Fibroblast of skin of abdomen (primary cell): ENCODE measurements at places on chromosomes 13 and 19.

DNA sequence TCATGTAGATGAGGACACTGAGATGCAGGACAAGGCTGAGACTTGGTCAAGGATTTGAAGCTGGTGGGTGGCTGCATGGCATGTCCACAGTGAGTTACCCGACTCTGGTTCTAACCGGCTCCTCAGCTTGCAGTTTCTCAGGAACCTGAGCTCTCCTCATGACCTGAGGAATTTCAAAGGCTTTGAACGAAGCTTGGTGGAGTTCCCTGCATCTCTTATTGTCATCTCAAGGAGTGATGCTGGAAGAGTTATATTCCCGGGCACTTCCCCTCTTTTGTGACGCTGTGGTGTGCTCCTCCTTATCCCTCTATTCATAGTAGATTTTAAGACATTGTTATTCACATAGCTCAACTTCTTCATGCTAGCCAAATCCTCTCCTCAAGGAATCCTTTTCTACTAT, 500.1 kb upstream of the HTR2A start:
- no peak for DNase-seq

DNA sequence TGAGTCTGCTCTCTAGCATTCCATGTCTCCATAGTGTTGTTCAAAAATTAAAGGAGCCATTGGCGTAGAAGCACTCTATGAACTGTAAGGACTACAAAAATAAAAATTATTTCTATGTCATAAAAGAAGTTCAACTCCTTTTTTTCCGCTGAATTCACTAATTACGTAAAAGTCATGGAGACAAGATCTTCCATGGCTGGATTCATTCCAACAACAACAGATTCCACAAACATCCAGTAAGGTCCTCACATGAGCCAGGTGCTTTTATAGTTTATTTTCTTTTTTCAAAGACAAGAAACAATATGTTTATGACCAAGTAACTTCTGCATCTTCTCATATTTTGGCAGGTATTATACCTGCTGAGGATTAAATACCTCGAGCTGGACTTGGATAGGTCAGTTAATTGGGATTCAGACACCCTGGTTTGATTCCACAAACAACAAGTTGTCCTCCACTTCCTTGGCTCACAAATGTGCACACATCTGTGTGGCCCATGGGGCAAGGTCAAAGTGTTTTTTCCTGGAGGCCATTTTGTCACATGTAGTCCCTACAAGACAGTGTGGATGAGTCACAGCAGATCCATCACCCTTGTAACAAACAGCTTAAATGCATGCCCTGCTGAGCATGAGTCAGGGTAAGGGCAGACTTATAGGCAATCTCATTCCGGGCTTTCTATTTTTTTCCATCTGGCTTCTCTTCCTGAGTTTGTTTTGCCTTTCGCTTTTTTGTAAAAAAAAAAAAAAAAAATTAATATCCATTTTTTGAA, 475.6 kb downstream of the COG6 start:
- no peak for DNase-seq

DNA sequence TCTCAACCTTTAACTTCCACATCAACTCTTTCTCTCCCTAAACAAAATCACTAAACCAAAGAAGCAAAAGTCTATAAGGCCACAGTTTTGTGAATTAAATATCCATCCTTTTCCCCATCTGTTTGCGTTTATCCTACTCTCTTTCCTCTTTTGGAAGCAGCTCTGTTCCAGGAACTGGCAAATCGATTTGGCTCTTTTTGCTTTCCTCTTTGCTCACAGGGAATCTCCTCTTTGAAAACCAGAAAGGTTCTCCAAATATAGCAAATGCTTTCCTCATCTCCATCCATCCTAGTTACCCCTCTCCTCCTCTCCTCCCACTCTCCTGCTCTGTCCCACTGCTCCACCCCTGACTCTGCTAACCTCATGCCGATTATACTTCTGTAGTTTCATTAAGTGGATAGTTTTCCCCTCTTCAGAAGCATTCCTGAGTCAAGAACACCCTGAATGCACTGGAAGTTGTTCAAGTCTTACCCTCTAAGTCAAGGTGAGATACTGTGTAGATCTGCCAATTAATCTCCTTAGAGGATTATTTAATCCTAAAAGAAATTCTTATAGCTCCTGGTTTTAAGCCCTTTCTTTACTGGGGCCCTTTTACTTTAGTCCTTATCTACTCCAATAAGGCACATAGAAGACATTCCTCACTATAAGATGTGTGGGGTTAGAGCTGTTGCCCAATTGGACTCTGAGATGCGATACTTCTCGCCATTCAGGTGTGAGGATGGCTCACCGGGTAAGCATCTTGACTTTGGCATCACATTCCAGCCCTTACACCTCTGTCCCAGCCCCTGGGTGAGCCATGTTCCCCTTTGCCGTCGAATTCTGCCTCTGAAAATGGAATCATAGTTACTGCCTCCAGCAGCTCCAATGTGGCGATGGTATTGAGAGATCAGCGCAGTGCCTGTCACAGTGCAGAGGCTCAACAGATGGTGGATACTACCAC, 67.6 kb downstream of the COL4A2 start:
- no peak for DNase-seq

DNA sequence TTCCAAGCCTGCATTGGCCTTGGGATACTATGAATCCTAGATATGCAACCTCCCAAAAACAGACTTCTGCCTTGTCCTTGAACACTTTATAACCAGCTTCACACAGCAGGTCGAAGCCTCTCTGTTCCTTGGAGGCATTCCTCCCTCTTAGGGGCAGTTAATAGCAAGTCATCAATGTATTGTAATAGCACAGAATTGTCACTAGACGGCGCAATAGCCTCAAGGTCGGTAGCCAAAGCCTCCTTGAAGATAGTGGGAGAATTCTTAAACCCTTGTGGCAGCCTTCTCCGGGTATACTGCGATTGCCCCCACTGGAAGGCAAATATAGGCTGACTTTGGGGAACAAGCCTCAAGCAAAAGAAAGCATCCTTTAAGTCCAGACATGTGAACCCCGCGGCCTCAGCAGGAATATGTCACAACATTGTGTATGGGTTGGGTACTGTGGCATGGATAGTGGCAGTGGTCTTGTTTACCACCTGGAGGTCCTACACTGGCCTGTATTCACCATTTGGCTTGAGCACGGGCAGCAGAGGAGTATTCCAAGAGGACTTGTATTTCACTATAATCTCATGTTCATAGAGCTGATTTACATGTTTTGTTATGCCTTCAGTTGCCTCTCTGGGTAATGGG, 61.1 kb downstream of the ZNF431 start:
- DNase-seq, result no peak

GRCh38 chr19:6772028-6772865, at the start of gene VAV1:
VAV1 (plus strand) TSS chr19:6772708; CDS start chr19:6772808, 100 bp downstream.
- DNase-seq, result no peak

DNA sequence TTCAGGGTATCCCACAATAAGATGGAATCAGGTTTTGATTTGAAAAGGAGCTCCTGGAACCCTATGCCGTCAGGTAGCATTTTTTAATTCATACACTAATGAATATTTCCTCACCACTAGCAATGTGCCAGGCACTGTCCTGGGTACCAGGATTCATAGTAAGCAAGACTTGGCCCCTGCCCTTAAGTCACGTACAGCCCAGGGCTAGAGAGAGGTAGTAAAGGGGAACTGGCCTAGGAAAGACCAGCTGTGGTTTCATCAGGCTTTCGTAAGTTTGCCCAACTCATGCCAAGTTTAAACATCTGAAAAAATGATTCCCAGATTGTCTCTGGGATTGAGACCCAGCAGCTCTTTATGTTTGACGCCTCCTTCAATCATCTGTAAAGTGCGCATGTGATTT, 45.9 kb upstream of the AMER2 start:
- no peak for DNase-seq

DNA sequence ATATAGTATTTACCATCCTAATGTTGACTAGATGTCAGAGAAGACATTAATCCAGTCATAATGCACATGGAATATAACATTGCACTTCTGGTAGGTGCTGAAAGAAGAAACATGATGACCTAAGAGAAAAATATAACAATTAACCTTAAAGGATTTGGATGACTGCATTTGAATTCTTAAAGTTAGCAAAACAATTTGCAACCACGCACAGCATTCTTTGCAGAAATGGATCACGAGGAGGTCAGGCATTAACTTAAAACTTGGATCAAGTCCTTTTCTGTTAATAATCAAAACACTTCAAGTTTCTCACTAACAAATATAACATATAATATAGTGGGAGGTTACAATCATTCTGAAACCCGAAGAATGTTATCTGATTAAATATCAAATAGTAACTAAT, 525.0 kb upstream of the SLITRK6 start:
- no peak for DNase-seq

DNA sequence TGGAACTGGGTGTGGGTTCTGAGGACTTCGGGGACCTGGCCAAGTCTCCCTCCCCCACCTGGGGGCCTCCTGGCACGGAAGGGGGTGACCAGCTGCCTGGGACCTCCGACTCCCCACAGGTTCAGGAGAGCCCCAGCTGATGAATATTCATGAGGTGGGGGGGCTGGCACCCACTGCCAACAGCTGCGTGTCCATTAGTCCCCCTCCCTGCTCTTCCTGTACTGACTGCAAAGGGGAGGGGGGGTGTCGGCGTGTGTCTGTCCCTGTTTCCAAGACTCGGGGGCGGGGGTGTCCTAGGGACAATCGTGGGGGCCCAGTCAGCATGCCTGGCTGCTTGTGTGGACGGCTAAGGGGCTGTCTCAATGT, 10.6 kb upstream of the NFIX start:
- DNase-seq, result no peak

DNA sequence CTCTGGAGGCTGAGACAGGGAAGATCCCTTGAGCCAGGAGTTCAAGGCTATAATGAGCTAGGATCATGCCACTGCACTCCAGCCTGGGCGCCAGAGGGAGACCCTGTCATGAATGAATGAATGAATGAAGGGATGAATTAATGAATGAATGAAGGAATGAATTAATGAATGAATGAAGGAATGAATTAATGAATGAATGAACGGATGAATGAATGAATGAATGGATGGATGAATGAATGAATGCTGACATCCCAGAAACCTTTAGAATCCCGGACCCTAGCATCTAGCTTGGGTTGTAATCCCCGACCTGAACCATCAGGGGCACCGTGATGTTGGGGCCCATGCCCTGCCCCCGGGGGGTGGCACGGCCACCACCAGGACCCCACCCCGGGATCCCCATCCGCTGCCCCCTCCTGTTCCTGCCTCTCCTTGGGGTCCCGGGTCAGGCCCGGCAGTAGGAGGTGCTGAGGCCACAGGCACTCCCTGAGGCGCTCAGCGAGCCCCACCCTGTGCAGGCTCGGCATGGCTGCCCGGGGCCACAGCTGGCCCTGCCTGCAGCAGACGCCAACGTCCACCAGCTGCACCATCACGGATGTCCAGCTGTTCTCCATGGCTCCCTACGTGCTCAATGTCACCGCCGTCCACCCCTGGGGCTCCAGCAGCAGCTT, 3.4 kb downstream of the EBI3 start:
- no peak for DNase-seq

GRCh38 chr19:11639245-11639601, 41.9 kb downstream of the ZNF627 start:
- no peak for DNase-seq

DNA sequence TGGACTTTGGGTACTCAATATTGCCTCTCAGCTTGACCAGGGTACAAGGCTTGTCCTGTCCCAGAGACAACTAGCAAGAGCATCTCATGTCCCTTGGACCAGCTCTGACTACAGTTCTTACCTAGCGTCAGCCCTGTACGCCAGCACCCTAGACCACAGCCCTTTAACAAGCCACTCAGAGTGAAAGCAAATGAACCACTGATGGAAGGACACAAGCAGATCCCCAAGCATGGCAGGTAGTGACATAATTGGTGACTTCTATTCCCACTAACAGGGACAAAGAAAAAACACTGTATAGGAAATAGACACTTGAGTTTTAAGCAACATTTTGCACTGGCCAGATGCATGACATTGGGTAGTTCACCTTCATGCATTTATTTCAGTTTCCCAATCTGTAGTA, 8.8 kb upstream of the LRCH1 start:
- DNase-seq, result no peak

GRCh38 chr13:95793018-95793555, 116.1 kb downstream of the DNAJC3 start:
- DNase-seq, result no peak

GRCh38 chr13:111216166-111216960, 101.3 kb downstream of the ARHGEF7 start:
- peak; percentile 45 for DNase-seq

DNA sequence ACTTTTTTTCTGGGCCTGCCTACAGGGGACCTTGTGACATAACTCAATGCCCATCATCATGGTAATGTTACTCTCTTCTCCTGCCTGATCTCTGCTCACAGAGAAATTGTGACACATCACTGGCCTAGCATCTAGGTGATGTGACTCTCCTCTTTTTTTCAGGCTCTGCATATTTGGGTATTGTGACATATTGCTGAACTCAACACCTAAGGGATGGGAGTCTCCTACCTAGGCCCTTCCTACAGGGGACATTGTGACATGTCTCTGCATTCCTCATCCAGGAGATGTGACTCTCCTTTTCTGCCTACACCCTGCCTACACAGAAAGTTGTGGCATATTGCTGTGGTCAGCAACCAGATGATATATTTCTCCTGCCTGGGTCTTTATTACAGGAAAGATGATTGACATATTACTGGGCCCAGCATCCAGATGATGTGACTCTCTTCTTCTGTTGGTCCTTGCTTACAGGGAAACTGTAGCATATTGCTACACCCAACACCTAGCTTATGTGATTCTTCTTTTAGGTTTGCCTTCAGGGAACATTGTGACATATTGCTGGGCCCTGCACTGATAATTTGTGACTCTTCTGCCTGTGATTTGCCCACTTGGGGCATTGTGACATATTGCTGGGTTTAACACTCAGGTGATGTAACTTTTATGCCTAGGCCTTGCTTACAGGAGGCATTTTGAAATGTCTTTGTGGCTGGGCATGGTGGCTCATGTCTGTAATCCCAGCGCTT, 21.0 kb upstream of the ZNF254 start:
- no peak for DNase-seq

- DNase-seq, result no peak
These were observed 31.2 kb downstream of the DHRS12 start for GRCh38 chr13:51772781-51773180.

DNA sequence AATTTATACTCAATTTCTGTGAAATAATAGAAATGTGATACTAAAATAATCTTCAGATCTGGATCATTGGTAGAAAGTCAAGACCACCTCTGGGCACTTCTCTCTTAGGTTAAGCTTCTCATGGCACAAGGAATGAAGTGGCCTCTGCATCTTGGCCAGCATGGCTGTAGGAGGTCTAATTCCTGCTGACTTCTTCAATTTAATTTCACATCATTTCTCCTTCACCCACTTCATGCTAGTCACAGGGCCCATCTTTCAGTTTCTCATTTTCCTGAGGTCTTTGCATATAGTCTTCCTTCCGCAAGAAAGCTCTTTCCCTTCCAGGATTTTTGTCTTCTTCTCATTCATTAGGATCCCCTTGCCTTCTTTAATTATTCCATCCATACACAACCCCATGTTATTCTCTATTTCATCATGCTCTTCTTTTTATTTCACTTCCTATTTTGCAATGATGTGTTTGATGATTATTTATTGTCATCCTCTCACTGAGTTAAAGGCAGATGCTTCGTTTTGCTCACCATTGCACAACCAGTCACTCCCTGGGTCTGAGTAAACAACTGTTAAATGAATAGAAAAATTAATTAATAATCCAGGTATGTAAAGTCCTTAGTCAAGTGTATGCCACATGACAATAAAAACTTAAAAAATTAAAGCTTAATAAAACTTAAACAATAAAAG, 397.4 kb downstream of the SPRY2 start:
- DNase-seq, result no peak
